ENCODE measurements at places on chromosomes 5 and 9.

GRCh38 chr5:17001428-17001827 is 65.3 kb upstream of the MYO10 start:
- no peak for DNase-seq

DNA sequence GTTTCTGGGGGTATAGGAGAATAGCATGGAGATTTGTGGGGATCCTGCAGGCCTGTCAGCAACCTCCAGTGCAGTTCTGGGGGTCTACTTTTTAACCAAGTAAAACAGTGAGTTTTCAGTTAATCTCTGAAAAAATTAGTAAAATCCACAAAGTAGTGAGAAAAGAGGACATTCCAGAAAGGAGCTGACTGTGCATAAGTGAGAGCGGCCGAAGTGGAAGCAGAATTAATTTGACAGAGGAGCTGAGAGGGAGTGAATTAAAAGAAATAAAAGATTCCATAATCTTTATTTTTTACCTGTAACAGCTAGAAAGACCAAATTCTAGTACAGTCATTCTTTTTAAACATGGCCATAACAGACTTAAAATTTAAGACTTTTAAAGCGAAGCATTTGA is 149.2 kb downstream of the SGCD start:
- no peak for DNase-seq

DNA sequence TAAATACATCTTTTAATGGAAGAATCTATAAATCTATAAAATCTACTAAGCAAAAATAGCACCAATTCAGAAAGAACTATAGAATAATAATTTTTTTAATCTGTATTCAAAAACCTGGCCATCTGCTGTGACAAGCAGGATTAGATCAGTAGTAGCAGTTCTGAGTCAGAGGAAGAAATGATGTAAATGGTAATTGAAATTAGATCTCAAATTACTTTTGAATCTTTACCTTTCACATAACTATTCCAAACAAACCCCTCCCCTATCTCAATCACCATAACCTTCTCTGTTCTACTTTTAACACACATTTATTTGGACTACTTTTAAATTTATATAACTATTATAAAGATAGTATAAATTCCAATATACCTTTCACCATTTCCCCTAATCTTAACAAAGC is 727.8 kb upstream of the FAM174A start:
- no peak for DNase-seq

DNA sequence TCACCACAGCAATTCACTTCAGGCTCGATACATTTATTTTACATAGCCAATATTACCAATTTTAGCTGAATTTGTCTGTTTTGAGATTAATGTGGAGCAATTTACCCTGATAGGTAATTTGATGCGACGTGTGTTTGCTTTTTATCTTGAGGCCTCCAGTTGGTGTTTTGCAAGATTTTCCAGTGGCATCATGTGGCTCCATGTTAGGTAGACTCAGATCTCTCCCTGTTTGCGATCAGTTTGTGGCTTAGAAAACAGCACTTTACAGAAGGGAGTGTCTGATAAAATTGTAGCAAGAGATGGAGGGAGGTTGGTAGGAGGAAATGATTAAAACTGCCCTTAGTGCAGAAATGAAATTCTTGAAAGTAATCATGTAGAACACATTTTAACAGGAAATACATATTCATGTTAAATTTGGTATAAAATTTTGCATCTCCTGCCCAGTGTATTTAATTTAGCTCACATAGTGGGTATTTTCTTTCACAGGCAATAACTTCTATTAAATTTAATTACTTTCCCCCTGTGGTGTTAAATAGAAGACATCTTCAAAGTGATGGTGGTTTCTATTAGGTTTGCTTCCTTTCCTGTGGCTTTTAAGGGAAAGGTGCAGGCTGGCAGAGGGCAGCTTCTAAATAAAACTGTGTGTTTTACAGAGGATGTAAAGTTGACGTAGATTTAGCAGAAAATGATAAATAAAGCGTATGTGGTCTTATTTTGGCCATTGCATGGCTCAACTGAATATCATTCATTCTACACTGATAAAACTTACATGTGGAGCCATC is 135.8 kb downstream of the KDM4C start:
- peak; percentile 19 for DNase-seq

DNA sequence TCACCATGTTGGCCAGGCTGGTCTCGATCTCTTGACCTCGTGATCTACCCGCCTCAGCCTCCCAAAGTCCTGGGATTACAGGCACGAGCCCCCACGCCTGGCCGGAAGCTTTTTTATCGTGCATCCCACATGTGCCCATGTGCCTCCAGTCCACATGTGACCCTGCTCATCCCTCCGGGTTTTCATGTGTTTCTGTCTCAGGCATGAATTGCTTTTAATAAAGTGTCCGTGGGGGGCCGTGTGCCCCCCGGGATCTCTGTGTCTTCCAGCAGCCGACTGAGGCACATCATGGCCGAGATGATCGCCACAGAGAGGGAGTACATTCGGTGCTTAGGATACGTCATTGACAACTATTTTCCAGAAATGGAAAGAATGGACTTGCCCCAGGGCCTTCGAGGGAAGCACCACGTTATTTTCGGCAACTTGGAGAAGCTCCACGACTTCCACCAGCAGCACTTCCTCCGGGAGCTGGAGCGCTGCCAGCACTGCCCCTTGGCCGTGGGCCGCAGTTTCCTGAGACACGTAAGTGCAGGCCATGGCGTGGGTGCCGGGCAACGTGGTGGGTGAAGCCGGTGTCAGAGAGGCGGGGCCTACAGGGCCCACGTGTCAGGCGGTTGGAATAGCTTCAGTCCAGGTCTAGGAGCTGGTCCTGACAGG is 22.1 kb upstream of the LRRC14B start:
- no peak for DNase-seq

GRCh38 chr9:9998491-9999287 is 614.1 kb downstream of the PTPRD start:
- peak; percentile 60 for DNase-seq

- DNase-seq: no peak
These were observed 50.7 kb downstream of the ZNF366 start for GRCh38 chr5:72456391-72457074.

DNA sequence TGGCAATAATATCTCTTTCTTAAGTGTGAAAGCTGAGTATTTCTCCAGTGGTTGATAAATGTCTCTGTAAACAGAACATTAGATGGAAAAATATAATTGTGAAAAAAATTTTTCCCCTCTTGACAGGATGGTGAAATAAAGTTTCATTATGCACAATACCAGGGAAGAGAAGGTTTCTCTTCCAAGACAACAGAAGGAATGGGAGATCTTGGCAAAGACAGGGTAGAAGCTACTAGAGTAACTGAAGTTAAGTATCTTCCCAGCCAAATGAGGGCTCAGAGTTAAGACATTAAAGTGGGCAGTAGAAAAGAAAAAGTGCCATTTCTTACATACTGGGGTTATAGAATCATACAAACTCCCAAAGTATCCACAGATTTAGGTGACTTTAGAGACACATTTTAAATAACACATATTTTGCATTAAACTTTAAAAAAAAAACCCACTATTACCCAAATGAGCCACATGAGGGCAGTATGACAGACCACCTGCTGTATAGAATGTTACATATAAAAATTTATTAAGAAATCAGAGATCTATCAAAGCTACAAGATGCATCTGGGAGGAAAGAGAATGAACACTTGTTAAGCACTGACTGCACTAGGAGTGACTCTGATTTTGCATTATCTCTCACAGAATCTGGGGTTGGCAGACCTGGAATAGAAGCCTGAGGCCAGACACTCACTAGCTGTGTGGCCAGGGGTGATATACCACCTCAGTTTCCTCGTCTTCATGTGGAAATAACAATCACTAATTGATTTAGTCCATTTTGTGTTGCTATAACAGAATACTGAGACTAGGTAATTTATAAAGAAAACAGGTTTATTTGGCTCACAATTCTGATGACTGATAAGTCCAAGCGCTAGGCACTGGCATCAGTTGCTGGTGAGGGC is 98.5 kb downstream of the ARSB start:
- no peak for DNase-seq

DNA sequence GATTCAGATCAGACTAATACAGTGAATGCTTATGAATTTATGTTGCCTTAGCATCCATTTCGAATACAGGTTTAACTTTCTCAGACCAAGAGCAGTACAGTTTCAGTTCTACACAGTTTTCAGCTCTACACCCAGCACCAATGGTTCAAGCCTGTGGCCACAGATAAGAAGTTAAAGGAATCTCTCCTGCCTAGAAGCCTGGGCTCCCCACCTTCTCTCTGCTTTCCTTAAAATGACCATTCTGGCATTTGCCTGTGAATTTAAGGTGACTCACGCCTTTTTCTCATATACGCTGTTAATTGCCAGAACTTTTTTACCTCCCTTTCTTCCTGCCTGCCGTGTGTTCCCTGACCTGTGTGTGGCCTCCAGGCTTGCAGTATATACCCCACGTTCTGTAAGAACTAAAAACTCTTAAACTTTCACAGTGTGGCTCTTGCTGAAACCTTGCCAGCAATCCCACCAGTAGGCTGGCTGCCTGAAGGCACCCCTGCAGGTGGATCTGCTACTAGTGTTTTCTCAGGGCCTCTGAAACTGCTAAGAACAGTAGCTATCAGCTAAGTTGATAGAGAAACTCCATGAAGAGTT is 692.8 kb upstream of the CDH18 start:
- no peak for DNase-seq

GRCh38 chr5:20368571-20369517 is 380.8 kb upstream of the CDH18 start:
- DNase-seq: no peak
